ENCODE measurements at places on chromosomes 1 and 21. TPM values are rescaled to one million over a fixed set of nuclear protein-coding genes. Genes with fewer than 3 reads are reported as not detected.

DNA sequence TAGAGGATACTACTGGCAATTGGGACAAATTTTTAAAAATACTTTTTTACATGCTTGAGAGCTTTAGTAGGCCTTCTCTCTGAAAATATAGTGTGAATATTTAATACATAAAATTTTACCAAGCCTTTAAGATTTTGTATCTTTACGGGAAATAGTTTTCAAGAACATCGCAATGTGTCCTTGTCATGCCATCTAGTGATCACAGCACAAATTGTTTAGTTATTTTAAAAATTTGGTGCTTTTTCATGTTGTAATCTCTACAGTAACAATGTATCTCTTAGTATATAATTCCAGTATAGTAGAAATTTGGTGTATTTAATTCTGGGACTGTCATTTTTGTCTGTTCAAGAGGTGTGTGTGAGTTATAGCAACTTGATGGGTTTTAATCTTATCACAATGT lies 6.7 kb downstream of the CDC7 start:
- DNase-seq, result no peak

- DNase-seq, result no peak
These were observed 35.7 kb upstream of the DUSP10 start for GRCh38 chr1:221777431-221778072.

GRCh38 chr1:198238121-198238520 lies 81.3 kb downstream of the NEK7 start:
- no peak for DNase-seq

DNA sequence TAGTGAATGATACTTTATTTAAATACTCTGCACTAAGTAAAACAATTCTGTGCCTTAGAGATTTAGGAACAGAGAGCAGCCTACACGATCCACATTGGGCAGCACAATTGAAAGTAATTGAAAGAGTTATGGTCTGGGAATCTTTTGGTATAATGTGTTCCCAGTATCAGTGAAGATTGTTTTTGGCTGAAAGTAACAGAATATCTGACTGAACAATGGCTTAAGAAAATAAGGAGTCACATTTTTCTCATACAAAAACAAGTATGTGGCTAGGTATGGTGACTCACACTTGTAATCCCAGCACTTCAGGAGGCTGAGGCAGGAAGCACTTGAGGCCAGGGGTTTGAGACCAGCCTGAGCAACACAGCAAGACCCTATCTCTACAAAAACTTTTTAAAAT lies 306.2 kb downstream of the NFIA start:
- DNase-seq, result no peak

GRCh38 chr21:36654324-36654723 lies 44.6 kb upstream of the SIM2 start:
- no peak for DNase-seq

GRCh38 chr1:54380290-54380882 lies 25.8 kb downstream of the SSBP3 start:
- DNase-seq, result no peak

DNA sequence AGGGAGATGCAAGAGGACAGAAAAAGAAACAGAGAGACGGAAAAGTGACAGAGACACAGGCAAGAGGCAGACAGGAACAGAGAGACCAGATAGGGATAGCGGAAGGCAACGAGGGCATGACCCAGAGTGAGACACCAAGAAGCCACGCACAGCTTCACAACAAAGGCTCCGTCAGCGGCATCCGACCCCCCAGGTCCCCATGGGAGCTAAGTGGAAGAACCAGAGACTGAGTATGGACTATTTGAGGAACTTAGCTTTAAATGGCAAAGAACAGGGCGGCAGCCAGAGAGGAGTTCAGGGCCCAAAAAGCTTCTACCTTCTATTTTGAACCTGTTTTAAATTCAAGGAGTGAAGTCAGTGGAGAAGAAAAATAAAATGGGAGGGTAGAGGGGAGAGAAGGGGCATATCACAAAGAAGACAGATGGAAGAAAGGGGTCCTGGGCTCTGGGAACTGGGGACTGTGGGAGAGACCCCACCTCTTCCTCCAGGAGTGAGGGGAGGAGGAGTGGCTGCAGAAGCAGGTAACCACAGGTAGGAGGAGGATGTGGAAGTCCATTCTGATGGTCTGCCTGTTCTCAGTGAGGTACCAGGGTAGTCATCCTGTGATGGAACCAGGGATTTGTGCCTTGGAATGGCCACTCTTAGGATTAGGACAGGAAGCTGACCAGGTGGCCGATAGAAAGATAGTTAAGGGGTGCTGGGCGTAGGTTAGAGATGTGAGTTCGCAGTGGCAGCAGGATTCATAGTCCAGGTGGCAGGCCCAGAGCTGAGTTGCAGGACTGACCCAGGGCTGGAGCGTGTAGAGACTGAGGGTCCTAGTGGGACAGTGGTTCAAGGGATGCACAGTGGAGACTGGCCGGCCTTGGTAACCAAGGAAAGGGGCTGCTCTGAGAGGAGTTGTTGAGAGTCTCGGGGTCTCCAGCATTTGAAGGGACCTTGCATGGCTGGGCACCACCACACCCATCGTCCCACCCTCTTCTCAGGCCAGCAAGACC lies 37.7 kb downstream of the CSMD2 start:
- DNase-seq, result no peak

DNA sequence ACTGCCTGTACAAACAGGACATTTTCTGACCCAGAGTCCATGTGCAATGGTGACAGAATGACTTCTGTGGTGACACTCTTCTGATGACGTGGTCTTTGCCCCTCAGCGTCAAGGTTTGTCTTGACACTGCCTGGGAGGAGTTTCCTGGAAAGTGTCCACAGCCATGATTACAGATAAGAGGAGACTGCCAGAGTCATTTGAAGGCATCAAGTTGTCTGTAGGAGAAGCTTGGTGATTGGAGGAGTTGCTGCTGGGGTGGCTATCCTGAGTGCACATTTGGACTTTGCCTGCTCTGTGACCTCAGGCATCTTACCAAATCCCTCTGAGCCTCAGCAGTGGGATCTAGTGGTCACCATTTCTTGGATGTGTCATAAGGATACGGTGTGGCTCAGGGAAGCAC lies 17.7 kb downstream of the TCHHL1 start:
- no peak for DNase-seq

DNA sequence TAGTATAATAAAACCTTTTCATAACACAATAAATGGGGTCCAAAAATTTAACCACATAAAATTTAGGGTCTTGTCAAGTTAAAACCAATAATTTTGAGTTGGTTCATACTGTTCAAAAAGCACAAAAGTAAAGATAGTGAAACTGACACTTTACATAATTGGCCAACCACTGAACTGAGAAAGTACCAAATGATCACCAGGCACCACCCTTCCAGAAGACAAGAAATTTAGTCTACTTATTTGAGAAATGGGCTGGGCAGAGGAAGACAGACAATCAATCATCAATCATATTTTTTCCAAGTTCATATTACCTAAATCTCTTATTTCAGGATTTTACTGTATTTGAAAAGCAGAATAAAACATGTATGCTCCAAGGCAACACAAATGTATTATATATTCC lies 6.5 kb upstream of the GOLPH3L start:
- no peak for DNase-seq

DNA sequence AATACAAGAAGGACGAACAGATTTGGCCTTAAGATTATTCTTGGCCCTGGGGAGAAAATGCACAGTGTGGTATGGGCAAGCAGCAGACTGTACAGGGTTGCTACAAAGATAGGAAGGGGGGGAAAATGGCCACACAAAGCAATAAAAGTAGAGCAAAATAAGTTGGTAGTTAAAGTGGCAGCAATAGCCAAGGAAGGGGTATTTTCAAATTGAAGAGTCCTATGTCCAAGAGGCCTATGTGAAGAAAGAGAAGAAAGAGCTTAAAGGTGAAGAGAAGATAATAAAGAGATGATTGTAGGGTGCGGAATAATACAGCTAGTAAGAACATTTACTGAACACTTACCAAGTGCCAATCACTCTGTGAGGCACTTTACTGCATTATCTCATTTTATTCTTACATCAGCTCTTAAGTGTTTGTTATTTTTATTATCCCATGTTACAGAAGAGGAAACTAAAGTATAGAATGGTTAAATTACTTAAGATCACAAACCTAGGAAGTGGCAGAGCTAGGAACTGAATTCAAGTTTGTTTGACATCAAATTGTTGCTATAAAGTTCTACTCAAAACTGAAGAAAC lies 88.1 kb upstream of the TTC39A start:
- no peak for DNase-seq

DNA sequence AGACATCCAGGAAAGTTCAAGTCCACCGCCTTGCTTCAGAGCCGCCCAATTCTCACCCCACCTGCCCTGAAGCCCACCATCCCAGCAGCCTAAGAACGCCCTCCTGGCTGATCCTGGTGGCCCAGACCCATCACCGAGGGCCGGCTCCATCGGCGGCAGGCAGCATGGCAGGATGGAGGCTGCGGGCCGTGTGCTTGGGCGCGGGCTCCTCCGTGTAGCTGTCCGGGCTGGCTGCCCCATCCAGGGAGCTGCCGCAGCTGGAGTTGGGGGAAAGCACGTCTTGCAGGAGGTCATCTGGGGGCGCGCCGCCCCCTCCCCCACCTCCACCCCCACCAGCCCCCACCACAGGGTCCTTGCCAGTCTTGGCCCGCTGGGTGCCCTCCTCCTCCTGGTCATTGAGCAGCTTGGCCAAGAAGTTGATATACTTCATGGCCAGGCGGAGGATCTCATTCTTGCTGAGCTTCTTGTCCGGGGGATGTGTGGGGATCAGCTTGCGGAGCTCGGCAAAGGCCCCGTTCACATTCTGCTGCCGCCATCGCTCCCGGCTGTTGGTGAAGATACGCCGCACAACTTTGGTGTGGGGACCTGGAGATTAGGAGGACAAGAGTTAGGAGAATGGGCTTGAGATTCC lies 12.3 kb downstream of the TAL1 start:
- no peak for DNase-seq

DNA sequence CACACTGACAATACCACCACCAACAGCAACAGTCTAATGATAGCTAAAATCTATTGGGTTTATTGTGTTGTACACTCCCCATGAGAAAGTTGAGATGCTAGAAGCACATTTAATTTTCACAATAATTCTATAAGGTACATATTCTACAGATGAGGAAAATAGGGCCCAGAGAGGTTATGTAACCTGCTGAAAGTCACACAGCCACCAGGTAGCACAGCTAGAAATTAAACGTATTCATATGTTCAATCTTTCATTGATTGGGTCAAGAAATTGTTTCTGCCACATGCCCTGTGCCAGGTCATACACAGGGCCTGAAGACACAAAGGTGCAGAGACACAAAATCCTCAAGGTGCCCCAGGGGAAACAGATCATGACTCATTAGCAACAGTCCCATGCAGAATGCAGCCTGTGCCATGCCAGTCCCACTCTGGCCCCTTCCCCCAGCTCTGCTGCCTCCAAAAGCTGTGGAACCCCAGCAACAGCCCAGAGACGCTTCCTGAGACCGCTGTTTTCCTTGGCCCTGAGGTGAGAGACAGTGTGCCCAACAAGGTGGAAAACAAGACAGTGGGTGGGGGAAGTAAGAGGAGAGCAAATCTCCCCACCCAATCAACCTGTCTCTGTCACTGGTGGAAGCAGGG lies 32.1 kb downstream of the GJA4 start:
- DNase-seq, result no peak

Gene KRTAP7-1
- not detected for total RNA-seq

Gene FALEC
- not detected for total RNA-seq

Gene HENMT1
- 13.8 TPM for total RNA-seq

Gene RAB3B
- total RNA-seq, result not detected

Gene FCRL6
- 0.15 TPM for total RNA-seq
